ENCODE measurements at places on chromosomes 11 and 22.

DNA sequence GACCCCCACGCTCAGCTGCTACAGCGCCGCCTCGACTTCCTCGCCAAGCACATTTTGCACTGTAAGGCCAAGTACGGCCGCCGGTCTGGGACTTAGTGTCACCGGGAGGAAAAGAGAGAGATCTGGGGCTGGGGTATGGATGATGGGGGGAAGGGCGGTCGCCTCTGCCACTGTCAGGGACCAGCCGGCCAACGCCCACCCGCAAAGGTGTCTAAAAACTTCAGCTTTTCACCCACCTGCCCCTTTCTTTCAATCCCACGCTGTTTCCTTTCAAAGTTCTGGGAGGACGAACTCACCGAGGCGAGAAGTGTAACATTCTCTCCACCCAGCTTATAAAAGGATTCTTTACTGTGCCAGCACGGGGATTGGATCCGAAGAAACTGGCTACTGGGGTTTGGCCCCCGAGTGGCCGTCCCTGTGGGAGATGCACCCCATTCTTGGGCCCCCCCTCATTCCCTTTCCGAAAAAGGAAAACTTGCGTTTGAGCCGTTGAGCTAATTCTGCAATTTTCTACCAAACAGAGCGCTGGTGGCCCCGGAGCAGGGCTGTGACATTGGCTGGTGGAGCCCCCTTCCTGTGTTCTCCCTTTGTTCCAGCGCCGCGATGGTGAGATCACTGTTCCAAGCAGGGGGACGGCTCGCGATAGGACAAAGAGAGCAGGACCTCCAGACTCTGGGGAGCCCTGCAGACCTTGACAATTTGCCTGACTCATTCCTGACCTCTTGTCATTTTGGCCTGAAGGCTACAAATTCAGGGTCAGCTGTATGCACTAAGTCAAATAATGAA lies 1.8 kb downstream of the FJX1 start:
- peak; percentile 6 for DNase-seq

- DNase-seq = no peak
Measured at GRCh38 chr11:47541070-47541469, 11.9 kb downstream of the CELF1 start.

DNA sequence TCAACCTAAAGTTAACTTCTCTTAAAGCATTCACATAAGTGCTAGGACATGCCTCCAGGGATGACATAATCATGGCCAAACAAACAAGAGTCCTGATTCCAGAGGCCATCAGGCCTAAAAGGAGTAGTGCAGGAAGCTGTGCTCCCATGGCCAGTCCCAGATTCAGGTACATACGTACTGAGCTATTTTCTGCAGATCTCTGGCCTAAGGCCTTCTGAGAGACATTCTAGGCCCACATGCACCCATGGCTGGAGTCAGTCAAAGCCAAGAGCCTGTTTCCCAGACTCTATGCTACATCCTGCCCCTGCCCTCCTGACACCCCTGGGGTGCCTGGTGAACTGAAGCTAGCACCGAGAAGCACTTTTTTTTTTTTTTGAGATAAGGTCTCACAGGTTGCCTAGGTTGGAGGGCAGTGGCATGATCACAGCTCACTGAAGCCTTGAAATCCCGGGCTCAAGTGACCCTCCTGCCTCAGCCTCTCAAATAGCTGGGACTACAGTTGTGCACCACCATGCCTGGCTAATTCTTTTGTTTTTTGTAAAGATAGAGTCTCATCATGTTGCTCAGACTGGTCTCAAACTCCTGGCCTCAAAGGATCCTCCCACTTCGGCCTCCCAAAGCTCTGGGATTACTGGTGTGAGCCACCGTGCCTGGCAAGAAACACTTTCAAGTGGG lies 553 bp downstream of the CD3D start:
- DNase-seq = no peak

DNA sequence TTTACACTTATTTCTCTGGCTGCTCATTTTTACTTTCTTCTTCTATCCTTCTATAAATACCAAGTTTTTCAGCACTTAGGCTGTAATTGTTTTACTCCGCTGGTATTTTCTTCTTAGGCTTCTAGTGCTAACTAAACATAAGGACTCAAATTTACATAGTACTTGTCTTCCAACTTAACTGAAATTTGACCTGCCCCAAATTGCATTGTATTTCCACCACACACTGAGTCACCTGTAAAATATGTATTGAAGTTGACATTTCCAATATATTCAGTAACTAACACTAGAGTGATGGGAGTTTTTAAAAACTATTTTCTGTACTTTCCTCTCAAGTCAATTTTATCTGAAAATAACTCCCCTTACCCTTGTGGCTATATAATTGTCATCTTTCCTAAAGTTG lies 1794.1 kb upstream of the RAG2 start:
- DNase-seq = no peak

- no peak for DNase-seq
Measured at GRCh38 chr11:7549681-7550080, 35.9 kb downstream of the PPFIBP2 start.

GRCh38 chr11:59802639-59803176 lies 7.9 kb downstream of the MRPL16 start:
- DNase-seq = no peak

DNA sequence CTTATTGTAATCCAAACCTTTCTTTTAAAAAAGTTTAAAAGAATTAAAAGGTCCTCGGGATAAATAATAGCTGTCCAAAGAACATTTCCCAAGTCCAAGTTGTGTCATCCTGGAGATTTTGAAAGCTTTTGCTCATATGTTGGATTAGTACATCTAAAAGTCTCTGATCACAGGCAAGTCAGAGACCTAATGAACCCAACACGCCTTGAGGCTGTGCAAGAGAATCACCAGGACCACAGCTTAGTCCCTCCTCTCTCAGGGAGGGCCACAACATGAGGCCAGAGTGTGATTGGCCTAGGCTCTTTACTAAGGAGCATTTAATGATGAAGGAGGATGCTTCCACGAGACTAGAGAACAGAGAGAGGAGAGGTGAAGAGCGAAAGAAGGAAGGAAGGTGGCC lies 98.7 kb upstream of the OR5AK2 start:
- no peak for DNase-seq

GRCh38 chr11:13105237-13105844 lies 96.2 kb downstream of the RASSF10 start:
- DNase-seq = no peak

- DNase-seq = no peak
Measured at GRCh38 chr11:45900916-45901617, 6.0 kb downstream of the FREY1 start.

DNA sequence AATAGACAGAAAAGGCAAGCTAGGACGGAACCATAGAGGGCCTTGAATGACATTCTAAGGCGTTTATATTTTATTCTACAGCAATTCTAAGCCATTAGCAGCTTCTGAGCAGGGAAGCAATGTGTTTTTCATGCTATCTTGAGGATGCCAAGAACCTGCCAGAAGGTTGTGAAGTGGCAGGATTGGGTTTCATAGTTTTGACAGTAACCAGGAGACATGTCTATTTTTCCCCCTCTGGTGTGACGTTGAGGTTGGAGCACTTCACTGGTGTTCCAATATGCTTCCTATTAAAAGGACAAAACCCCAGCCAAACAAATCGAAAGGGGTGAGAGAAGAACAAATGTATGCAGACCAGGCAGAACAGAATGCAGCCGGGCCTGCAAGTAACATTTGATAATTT lies 148.2 kb downstream of the SPATA19 start:
- DNase-seq = no peak

GRCh38 chr11:12664385-12664784 lies 9.8 kb upstream of the TEAD1 start:
- DNase-seq = no peak

DNA sequence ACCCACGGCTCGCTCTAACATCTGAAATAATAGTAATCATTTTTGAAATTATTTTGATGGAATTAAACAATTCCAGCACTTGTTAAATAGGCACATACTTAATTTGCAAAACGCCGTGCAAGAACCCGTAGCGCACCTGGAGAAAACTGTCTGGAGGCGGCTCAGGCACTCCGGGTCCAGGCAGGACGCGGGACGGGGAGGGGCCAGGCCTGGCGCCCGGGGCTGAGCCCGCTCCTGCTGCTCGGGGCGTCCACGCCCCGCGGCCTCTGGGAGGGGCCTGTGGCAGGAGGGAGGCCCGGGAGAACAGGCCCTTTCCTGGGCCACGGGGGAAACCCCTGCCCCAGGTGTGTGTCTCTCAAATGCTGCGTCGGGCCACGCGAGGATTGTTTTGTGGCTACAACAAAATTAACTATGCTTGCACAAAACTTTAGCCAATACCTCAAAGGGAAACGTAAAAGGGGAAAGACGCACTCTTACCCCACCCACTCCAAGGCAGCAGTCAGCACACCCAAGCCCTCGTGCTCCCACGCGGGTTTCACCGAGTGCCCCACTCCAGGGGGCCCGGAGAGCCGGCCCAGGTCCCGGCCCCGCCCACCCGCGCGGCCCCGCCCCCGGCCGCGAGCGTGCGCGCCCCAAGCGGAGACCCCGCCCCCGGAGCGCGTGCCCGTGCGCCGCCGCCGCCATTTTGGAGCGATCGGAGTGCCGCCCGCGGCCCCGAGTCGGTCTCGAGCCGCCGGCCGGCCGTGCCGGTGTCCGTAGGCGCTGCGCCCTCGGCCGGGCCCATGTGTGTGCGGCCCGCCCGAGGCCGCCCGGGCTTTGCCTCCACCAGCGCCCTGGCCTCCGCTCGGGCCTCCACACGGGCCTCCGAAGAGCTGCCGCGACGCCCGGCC lies at the start of gene PPP6R2:
TSS of gene PPP6R2 (plus strand) at position 677 of the 890 bp plus-strand sequence. CDS start 50,582 bp downstream, outside the sequence.
- peak; percentile 91 for DNase-seq

DNA sequence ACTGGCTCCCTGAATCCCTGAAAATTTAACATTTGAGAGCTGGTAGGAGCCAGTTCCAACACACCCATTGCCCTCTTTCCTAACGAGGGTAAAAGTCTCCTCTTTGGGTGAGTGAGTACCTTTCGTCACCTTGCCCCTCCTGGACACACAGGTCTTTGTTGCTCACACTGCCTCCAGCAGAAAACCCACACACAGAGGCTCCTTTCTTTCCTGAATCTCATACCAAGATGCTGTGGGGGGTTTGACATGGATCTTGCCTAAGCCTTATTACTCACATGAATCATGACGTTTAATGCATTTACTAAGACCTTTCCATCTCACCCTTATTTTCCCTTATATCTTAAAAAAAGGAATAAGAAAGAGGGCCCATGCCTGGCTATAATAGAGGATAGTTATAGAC lies 53.0 kb downstream of the PARVA start:
- no peak for DNase-seq

GRCh38 chr11:76918941-76919386 lies 58.2 kb downstream of the ACER3 start:
- no peak for DNase-seq

DNA sequence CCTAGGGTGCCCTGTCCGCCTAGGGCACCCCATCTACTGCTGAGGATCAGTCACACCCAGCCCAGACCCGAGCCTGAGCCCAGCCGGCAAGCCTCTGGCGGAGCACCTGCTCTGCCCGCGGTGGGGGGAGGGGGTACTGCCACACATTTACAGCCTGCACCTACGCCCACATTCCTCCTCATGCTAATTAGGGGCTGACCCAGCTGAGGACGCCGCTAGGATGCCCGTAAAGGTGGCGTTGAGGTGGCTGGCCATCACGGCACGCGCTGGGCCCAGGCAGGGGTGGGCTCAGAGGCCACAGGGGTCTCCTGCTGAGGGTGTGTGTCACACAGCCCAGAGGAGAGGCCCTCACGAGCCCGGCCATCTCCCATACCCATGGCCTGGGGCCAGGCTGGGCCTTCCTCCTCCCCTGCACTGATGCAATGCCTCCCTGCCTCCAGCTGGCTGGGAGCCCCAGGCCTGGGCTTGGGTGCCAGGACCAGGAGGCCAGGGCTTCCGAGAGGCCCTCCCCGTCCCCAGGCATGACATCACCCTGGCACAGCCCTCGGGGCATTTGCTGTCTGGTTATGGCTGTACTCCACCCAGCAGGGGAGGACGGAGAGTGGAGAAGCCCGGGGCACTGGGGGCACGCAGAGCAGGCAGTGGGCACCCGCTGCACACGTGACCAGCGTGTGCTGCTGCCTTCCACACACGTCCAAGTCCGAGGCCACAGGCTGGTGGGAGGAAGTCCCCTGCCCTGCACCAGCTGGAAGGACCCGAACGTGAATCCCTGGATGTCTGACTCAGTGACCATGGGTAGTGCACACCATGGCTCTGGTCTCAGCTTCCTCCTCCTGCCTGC lies 12.7 kb downstream of the DUSP8 start:
- no peak for DNase-seq

- DNase-seq = no peak
Measured at GRCh38 chr22:32776802-32777201, 24.7 kb upstream of the TIMP3 start.

DNA sequence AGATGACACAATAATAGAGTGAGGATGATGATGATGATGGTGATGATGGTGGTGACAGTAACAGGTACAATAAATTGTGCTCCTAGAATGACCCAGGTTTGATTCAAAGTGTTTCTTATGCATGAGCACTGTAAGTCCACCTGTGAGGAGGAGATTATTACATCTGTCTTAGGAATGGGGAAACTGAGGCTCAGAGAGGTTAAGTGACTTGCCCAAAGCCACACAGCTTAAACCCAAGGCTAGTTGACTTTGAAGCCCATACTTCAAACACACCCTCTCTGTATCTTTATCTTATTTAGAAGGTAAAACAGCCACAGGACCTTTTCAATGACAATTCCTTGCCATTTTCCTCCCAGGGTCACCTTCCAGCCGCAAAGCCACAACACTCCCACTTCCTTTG lies 88.9 kb downstream of the MIAT start:
- no peak for DNase-seq

GRCh38 chr11:112744041-112744440 lies 217.2 kb upstream of the NCAM1 start:
- DNase-seq = no peak

DNA sequence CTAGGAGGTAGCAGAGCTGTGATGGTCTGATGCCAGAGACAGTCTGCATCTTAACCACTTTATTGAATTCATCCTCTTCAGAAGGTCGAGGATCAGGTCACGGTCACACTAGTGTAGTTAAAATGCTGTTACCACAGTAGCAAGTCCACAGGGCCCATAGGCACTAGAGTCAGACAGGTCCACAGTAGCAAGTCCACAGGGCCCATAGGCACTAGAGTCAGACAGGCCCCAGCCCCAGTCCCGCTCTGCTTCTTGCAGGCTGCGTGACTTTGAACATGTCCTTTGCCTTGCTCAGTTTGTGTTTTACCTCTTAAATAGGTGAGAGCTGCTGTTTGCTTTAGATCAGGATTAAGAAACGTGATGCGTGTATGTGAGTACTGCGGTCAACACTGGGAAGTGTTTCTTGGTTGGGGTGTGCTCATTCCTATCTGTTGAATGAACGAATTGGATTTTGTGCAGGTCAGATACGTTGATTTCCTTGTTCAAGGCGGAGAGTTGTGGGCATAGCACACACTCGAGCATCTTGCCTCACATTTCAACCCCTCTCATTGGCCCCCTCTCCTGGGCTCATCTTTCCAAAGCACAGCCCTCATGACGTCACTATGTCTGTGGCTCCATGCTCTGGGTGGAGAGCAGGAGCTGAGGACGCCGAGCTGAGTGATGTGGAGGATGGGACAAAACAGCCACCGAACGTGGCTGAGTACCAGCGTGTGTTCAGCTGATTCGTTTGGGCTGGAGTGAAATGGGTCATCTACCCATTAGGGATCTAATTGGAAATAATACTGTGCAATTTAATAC lies 191.7 kb downstream of the TBC1D22A start:
- DNase-seq = no peak
